ENCODE measurements at places on chromosomes 1 and 21.

- peak; percentile 25 for DNase-seq
Measured at GRCh38 chr1:54125386-54126070, 27.3 kb downstream of the CDCP2 start.

DNA sequence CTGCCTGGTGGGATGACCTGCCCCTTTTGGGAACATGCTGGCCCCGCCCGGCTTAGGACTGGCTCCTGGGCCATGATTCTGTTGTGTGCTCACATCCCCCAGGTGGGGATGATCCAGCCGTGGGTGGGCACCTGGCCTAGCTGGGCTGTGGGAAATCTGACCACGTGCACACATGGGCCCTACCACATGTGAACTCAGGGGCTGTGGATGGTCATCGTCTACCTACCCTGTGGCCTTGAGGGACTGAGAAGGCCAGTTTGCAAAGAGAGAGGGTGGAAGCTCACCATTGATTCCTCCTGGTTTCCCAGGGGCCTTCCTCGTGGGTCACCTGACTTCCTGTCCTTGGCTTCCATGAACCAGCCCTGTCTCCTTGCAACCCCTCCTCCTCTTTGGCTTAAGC is 19.4 kb upstream of the PCP4 start:
- no peak for DNase-seq

- peak; percentile 94 for DNase-seq
Measured at GRCh38 chr1:196180847-196181593, 427.2 kb downstream of the KCNT2 start.

DNA sequence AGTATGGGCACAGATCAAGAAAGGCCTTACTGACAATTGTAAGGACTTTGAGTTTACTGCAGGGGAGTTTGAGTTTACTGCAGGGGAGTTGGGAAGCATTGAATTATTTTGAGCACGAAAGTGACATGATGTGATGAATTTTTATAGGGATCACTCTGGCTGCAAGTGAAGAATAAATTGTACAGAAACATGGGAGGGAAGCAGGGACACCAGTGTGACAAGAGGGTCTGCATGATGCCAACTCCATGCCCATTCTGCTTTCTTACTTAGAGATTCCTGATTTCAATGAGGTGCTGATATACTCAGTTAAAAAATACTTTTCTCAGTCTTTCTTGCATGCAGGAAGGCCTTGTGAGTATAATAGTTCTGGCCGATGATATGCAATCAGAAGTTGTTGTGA is 234.4 kb downstream of the CENPF start:
- no peak for DNase-seq

DNA sequence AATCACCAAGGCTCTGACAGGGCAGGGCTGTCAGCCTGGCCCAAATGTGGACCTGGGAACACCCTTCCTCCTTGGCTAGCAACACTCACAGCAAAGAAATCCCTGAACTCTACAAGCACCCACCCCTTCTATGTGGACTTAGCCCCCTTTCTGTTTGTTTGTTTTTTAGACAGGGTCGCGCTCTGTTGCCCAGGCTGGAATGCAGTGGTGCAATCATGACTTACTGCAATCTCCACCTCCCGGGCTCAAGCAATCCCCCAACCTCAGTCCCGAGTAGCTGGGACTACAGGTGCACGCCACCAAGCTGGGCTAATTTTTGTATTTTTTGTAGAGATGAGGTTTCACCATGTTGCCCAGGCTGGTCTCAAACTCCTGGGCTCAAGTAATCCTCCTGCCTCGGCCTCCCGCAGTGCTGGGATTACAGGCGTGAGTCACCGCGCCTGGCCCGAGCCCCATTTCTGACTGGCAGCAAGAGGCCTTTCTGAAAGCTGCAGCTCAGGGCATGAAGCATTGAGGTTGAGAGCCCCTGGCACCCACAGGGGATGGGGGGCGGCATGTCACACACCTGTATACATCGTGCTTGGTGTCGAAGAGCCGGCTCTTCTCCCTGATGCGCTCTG is 16.2 kb downstream of the RIPK4 start:
- no peak for DNase-seq

DNA sequence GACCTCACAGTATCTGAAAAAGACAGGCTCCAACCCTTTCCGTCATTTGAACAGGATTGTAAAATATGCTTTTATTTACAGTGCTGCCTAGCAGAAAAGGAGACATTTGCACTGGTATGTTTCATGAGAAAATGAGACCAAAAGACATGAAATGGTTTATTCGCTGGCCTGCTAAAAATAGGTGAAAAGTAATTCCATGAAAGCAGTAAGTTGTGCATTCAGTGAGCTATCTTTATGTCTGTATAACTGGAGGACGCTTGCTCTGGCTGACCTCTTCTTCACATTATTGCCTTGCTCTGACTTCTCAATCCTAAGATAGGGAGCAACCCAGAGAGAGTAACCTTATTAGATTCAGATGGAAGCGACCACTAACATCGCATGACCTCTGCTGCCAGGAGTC is 38.3 kb downstream of the ODF2L start:
- DNase-seq: no peak

DNA sequence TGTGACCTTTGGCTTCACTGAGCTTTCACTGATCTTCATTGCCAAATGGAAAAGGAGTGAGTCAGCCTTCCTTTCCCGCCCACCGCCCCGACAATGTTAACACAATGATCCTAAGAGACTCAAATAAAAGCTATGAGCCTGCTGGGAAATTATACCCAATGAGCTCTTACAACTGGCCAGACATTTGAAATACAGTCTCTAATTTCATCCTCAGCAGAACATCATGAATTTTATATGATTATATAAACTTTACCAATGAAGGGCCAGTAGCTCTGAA is 252.5 kb downstream of the SIPA1L2 start:
- DNase-seq: peak; percentile 24

DNA sequence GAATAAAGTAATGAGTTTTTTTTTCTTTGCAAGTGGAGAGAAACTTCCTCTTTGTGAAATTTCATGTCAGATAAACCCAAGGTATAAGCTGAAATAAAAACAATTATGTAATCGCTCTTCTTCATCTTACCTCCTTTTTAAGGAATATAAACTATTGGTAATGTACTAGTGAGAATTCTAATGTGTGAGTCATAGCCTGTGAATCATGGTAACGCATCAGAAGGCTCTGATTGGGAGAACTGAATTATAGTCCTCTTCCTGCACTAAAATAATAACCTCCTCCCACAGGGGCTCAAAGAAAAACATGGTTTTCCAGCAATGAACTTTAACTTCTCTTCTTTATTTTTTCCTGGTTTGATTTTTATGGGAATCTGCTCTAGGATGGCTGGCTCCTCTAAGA is 57.1 kb upstream of the COX20 start:
- DNase-seq: peak; percentile 84

DNA sequence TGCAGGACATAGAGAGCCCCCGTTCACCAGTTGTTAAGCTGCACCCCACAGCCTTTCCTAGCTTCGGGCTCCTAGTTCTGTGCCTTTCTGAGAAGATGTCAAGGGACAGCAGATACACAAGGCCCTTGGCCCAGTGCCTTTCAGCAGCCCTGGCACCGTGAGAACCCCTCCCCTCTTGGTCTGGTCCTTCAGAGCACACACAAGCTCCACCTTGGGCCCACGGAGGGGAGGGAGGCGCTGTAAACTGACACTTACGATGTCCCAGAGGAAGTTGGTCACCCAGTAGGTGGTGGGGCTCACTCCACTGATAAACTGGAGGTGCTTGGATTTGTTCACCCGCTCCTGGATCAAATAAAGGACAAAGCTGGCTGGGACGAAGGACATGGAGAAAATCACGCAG is 101.6 kb downstream of the ABCA4 start:
- DNase-seq: no peak

- DNase-seq: no peak
Measured at GRCh38 chr1:6313393-6314200, 52.7 kb upstream of the GPR153 start.

DNA sequence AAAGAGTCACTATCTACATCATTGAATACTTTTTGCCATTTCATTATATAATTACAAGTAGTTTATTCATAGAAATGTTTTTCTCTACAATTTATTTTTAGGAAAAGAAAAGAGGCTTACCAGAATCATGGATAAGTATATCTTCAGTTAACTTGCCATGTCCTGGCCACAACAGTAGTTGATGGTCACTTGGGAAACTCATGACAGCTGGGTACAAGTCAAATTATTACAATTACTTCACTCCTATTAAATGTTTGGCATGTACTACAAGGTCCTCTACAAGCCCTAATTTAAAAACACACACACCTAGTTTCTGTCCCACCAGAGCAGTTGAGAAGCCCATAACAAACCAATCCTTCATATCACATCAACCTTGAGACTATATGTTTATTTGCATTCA is 29.4 kb downstream of the PALMD start:
- DNase-seq: no peak

DNA sequence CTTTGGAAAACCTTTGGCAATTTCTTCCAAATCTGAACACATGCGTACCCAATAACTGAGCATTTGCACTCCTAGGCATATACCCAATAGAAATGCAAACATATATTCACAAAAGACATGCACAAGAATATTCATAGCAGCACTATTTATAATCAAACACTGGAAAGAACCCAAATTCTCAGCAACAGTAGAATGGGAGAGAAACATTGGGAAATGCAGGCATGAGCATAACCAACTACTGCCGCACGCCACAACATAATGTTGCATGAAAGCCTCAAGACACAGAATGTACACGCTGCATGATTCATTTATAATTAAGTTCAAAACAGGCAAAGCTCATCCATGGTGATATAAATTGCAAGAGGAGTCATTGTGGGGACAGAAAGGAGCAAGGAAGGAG is 69.5 kb upstream of the FBXO28 start:
- DNase-seq: no peak

- DNase-seq: no peak
Measured at GRCh38 chr21:43910460-43910859, 45.4 kb downstream of the AGPAT3 start.

DNA sequence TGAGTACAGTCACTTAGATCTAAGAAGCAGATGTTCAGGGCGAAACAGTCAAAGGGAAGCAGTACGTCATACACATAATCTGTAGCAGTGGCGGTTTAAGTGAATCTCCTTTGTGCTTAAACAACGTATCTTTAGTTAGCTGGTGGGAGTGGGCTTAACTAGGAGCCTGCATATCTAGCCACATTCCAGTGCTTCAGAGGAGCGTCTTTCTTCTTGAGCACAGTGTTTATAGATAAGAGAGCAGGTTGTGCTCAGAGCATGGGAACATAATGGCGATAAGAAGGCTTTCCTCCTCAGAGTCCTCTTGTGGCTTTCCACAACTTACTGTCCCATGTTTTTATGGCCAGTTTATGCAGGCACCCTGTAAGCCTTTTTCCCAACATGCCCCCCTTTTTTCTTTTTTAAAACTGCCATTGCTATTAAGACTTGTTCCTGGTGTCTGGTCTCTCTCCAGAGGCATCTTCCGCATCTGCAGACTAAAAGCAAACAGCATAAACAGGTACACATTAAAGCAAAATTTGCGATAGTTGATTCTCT is 3.2 kb downstream of the DAP3 start:
- no peak for DNase-seq

DNA sequence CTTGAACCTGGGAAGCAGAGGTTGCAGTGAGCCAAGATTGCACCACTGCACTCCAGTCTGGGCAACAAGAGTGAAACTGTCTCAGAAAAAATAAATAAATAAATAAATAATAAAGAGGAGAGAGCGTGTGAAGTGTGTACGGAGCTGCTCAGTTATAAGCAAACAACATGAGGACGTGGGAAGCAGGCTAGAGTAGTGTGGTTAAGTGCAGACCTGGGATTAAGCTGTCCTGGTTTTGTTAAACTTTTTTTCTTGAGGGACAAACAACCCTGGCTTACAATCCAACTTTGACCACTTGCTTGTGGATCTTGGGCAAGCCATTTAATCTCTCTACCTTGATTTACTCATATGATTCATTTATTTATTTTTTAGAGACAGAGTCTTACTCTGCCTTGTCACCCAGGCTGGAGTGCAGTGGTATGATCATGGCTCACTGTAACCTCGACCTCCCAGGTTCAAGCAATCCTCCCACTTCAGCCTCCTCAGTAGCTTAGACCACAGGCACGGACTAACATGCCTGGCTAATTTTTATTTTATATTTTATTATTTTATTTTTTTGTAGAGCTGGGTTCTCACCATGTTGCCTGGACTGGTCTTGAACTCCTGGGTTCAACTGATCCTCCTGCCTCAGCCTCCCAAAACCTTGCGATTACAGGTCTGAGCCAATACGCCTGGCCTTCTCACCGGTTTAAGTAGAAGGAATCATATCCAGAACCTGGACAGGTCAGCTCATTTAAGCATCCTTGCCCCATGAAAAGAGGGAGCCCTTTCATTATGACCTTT is 52.7 kb downstream of the RPS6KA1 start:
- no peak for DNase-seq

GRCh38 chr1:231990388-231990787 is 363.8 kb downstream of the DISC1 start:
- DNase-seq: peak; percentile 18

- DNase-seq: no peak
Measured at GRCh38 chr21:35645991-35646390, 414.3 kb downstream of the SETD4 start.

DNA sequence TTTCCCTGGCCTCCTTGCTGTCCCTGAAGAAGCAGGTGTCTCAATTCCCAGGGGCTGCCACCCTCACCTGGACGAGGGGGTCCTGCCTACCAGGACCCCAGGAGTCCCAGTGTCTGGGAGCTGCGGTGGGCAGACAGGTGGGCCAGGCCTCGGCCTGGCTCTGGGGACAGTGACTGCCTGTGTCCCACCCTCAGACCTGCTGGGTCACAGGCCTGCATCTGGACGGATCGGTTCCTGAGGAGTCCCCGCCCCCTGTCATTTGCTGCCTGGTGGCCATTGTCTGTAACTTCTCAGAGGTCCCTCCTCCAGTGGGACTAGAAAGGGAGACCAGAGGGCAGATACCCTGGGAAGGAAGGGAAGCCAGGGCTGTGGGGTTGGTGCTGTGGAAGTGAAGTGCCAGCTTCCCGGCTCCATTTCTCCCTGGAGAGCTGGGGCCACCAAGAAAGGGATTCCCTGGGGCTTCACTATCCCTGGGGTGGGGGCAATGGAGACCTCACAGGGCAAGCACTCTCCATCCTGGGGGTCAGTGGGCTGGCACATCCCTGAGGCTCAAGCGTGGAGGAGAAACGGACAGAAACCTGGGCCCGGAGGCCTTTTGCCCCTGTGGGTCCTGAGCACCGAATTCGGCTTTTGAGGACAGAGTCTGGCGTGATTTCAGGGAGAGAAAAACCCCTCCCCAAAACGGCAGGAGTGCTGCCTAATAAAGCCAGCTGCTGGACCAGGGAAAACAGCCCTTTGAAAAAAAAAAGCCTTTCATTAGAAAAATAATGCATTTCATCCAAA is 157.3 kb downstream of the PEX14 start:
- DNase-seq: no peak

- no peak for DNase-seq
Measured at GRCh38 chr1:54311506-54311905, 94.7 kb downstream of the SSBP3 start.

- peak; percentile 67 for DNase-seq
Measured at GRCh38 chr1:117696561-117696960, 90.7 kb downstream of the TENT5C start.

GRCh38 chr21:31905503-31906451 is 33.0 kb downstream of the HUNK start:
- no peak for DNase-seq

- DNase-seq: peak; percentile 24
Measured at GRCh38 chr1:114092186-114093062, 61.2 kb downstream of the SYT6 start.

GRCh38 chr1:233238884-233239431 is 56.6 kb downstream of the PCNX2 start:
- peak; percentile 9 for DNase-seq

GRCh38 chr21:36773995-36774394 is 75.1 kb downstream of the SIM2 start:
- DNase-seq: no peak

All from fibroblast of skin of abdomen (primary cell).